HepG2 (cell line): ENCODE measurements at places on chromosomes 7 and 10. TPM values are rescaled to one million over a fixed set of nuclear protein-coding genes. Genes with fewer than 3 reads are reported as not detected.

GRCh38 chr10:36489611-36490228 is 635.7 kb upstream of the ANKRD30A start:
- no peaks in the 10 kb centered on the region; the same call in 1 of the 2 replicates for H3K27me3 ChIP-seq
- no peaks in the 10 kb centered on the region for H3K36me3 ChIP-seq
- no peak for DNase-seq
- H3K4me3 ChIP-seq = no peak overlapping the region
- H3K27ac ChIP-seq = no peak overlapping the region
- H3K4me1 ChIP-seq = no peaks in the 10 kb centered on the region

DNA sequence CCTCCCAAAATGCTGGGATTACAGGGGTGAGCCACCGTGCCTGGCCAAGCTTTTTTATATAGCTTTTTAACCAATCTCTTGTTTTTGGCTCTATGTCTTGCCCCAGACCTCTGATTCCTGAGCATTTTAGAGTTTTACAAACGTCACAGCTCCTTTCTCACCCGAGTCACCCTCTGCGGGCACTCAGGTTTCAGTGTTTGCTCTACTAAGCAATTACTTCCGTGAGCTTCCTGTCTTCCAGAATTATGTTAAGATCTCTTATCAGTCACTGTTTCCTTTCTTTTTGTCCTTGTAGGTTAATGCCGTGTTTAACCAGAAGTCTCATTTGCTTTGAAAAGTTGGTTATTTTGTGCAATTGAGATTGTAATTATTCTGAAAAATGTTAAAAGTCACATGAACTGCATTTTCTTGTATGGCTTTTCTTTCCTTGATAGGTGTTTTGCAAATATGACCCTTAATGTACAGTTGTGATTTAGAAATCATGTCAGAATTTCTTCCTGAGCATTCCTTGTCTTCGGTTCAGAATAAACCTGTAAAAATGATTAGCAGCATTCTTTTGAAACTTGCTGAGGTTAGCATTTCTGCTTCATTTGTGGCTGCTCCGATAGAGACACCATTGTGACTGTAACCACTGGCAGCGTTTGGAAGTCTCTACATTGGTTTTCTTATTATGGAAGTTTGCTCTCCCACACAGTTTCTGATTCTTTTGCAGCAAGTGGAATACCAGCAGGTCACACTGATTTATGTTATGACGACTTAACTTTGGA is 4.5 kb upstream of the HKDC1 start:
- no peaks in the 10 kb centered on the region for H3K27me3 ChIP-seq
- H3K36me3 ChIP-seq = no peaks in the 10 kb centered on the region
- H3K4me3 ChIP-seq = peak overlapping the region; percentile 42
- no peak for DNase-seq
- H3K4me1 ChIP-seq = peaks cover 59% of the 10 kb centered on the region

- H3K27me3 ChIP-seq = no peaks in the 10 kb centered on the region
- H3K27ac ChIP-seq = no peak overlapping the region
- no peaks in the 10 kb centered on the region for H3K36me3 ChIP-seq
- no peak overlapping the region for H3K4me3 ChIP-seq
Measured at GRCh38 chr10:69384320-69384719, 32.4 kb downstream of the TACR2 start.

The ZNF487 gene
- 6.1 and 7.4 TPM in 2 replicates for total RNA-seq

DNA sequence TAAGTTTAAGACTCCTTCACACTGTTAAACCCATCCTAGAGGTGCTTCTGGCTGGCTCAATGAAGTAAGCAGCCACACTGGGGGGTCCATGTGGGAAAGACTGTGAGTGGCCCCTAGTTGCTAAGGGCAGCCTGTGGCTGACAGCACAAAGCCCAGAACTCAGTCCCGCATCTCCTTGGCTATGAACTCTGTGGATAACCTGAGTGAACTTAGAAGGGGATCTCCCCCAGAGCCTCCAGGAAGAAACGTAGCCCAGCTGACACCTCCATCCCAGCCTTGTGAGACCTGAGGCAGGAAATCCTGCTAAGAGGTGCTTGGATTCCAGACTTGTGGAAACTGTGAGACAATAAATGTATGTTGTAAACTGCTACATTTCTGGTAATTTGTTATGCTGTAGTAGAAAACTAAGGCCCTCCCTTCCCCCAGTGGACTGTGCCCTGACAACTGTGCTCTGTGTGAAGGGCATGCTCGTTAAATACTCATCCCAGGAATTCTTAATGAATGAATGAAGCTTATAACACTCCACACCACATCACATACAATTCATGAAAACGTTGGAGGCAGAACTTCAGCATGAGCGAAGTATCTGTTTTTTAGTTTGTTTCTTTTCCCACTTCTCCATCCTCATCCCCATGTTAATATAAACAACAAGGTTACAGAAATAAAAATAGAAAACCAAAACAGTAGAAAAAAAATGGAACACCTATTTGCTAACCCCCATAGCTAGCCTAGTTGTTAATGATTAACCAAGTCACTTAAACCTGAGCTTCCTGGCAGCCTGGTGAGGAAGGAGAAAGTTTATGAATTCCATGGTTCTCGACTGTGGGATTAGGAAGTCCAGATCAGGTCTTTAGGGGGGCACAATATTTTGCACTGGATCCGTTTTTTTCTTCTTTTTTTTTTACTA is 36.8 kb upstream of the AOAH start:
- H3K27me3 ChIP-seq = no peaks in the 10 kb centered on the region
- peak; percentile 29 for DNase-seq
- no peak overlapping the region for H3K27ac ChIP-seq
- H3K4me1 ChIP-seq = peaks cover 22% of the 10 kb centered on the region
- H3K4me3 ChIP-seq = no peak overlapping the region
- no peaks in the 10 kb centered on the region for H3K36me3 ChIP-seq

- peaks cover 7% of the 10 kb centered on the region for H3K27me3 ChIP-seq
- no peak for DNase-seq
- no peak overlapping the region for H3K4me3 ChIP-seq
Measured at GRCh38 chr10:48296576-48297098, 9.8 kb upstream of the MAPK8 start.

GRCh38 chr10:9858816-9859215 is 1158.9 kb upstream of the CELF2 start:
- no peaks in the 10 kb centered on the region for H3K4me1 ChIP-seq
- H3K27ac ChIP-seq = no peak overlapping the region
- no peak overlapping the region for H3K4me3 ChIP-seq
- no peaks in the 10 kb centered on the region for H3K36me3 ChIP-seq
- H3K27me3 ChIP-seq = no peaks in the 10 kb centered on the region

- no peaks in the 10 kb centered on the region for H3K27me3 ChIP-seq
- H3K4me1 ChIP-seq = no peaks in the 10 kb centered on the region
- DNase-seq = no peak
Measured at GRCh38 chr7:150567169-150567568, at the start of gene GIMAP4. Gene GIMAP4 (plus strand): TSS chr7:150567390. CDS start chr7:150569902, 2,512 bp downstream.

DNA sequence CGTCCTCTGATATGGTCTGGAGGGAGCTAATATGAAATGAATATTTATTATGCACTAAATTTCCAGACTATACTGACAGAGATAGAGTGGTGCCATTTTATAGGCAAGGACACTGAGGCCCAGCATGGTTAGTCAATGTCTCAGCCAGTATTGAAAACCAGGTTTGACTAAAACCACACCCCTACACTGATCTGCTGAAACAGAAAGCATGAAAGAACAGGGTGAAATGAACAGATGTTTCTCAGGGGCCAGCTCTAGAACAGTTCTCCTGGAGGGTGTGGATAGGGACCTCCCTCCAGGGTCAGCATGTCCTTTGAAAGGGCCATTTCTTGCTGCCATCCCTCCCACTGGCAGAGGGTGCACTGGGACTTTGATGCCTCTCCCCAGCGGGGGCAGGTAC is 700.5 kb downstream of the GRID1 start:
- no peaks in the 10 kb centered on the region for H3K4me1 ChIP-seq
- H3K4me3 ChIP-seq = no peak overlapping the region
- H3K27me3 ChIP-seq = no peaks in the 10 kb centered on the region

- no peak overlapping the region for H3K4me3 ChIP-seq
- peaks cover 2% of the 10 kb centered on the region; the same call in 1 of the 2 replicates for H3K27me3 ChIP-seq
- no peak overlapping the region for H3K27ac ChIP-seq
- H3K4me1 ChIP-seq = no peaks in the 10 kb centered on the region
Measured at GRCh38 chr10:129888784-129889616, 75.1 kb downstream of the EBF3 start.

The ANKRD22 gene
- total RNA-seq = not detected in 2 replicates

The CH25H gene
- not detected in 2 replicates for total RNA-seq

DNA sequence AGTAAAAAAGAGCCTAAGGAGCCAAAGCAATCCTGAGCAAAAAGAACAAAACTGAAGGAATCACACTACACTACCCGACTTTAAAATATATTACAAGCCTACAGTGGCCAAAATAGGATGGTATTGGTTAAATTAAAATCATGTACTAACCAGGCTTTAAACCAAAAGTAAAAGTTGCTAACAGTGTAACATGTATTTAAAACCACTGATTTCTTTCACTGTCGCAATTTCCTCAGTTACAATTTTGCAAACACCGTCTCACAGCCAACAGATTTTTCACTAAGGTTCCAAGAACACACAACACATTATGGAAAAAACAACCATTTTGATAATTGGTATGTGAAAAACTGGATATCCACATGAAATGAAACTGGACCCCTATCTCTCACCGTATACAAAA is 74.0 kb downstream of the JMJD1C start:
- H3K36me3 ChIP-seq = no peaks in the 10 kb centered on the region
- no peak for DNase-seq
- H3K4me1 ChIP-seq = no peaks in the 10 kb centered on the region
- no peaks in the 10 kb centered on the region for H3K27me3 ChIP-seq
- no peak overlapping the region for H3K4me3 ChIP-seq
- H3K27ac ChIP-seq = no peak overlapping the region

DNA sequence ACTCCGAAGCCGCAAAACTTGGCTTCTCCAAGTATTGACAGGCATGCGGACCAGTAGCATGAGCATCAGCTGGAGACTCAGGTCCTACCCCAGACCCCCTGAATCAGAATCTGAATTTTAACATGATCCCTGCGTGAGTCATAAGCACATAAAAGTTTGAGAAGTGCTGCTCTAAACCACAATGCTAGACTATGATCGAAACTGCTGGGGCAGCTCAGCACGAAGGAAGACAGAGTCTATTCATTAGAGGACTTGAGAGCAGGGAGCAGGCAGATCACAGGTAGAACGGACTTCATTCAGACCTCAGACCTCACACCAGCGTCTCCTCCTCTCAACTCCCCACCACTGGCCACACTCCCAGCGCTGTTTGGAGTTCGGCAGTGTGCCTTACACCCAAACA is 16.9 kb downstream of the CAMK2G start:
- DNase-seq = no peak
- peaks cover 26% of the 10 kb centered on the region for H3K4me1 ChIP-seq
- peaks cover 9% of the 10 kb centered on the region for H3K36me3 ChIP-seq

- no peaks in the 10 kb centered on the region for H3K36me3 ChIP-seq
- no peak overlapping the region for H3K4me3 ChIP-seq
- DNase-seq = no peak
- peaks cover 14% of the 10 kb centered on the region for H3K4me1 ChIP-seq
Measured at GRCh38 chr10:31426401-31426800, 107.4 kb downstream of the ZEB1 start.

GRCh38 chr7:21507627-21508343 is 35.1 kb upstream of the DNAH11 start:
- H3K36me3 ChIP-seq = peaks cover 2% of the 10 kb centered on the region; the same call in 1 of the 2 replicates
- H3K27me3 ChIP-seq = no peaks in the 10 kb centered on the region
- no peaks in the 10 kb centered on the region for H3K4me1 ChIP-seq
- no peak overlapping the region for H3K4me3 ChIP-seq
- no peak overlapping the region for H3K27ac ChIP-seq

GRCh38 chr10:73800560-73801252 is 10.7 kb downstream of the NDST2 start:
- no peak overlapping the region for H3K27ac ChIP-seq
- H3K4me3 ChIP-seq = no peak overlapping the region
- peaks cover 73% of the 10 kb centered on the region for H3K36me3 ChIP-seq
- no peaks in the 10 kb centered on the region for H3K27me3 ChIP-seq
- DNase-seq = no peak
- H3K4me1 ChIP-seq = no peaks in the 10 kb centered on the region

The MYH16 gene
- 0.15 and 0.20 TPM in 2 replicates for total RNA-seq

The LDB3 gene
- not detected in 2 replicates for total RNA-seq

GRCh38 chr7:75630549-75630948 is 108.2 kb downstream of the HIP1 start:
- DNase-seq = no peak
- H3K4me3 ChIP-seq = no peak overlapping the region
- H3K36me3 ChIP-seq = no peaks in the 10 kb centered on the region
- peaks cover 6% of the 10 kb centered on the region; the same call in 1 of the 2 replicates for H3K4me1 ChIP-seq

GRCh38 chr7:136956232-136956631 is 87.8 kb downstream of the CHRM2 start:
- DNase-seq = no peak
- H3K27me3 ChIP-seq = no peaks in the 10 kb centered on the region
- no peak overlapping the region for H3K27ac ChIP-seq
- H3K4me3 ChIP-seq = no peak overlapping the region
- no peaks in the 10 kb centered on the region for H3K36me3 ChIP-seq

DNA sequence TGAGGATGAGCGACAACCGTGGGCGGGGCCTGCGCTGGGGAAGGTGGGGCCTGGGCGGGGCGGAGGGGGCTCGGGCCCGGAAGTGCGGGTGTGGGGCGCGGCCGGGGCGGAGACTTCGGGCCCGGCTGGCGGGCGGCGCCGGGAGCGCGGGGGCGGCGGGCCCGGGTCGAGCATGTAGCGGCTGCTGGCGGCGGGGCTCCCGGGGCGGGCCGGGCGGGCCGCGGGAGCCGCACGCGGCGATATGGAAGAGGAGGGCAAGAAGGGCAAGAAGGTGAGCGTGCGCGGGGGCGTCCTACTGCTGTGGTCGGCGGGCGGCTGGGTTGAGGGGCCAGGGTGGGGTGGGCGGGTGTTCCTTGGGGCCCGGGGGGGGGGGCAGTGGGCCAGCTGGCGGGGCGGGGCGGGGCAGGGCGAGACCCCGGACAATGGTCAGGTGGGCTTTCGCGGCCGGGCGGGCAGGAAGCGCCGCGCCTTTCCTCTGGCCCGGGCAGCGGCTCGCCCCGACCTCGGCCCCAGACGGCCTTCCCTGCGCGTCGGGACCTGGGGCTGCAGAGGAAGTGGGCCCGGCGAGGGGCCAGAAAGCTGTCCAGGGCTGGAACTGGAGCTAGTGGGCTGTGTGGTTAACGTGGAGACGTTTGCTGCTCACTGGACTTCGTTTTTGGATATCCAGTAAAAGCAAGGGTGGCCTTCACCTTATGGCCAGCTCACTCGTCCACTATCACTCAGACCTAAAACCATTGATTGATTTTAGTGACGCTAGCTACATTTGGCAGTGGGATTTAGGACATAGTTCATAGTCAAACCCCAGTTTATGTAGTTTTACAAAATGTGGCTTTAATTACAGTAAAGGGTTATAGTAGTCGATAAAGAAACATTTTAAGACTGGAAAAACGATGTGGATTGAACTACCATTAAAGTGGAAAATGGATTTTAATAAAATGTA is at the start of gene CCM2:
Gene CCM2, plus strand, starts transcription at position 109 of the 940 bp plus-strand sequence. Its CDS starts 133 bp downstream, at position 242.
- H3K27me3 ChIP-seq = no peaks in the 10 kb centered on the region
- DNase-seq = no peak

The TMEM184A gene
- total RNA-seq = 3.1 and 9.5 TPM in 2 replicates
